Naive thymus-derived CD4-positive, alpha-beta T cell (primary cell): ENCODE measurements at places on chromosomes 7 and 10.

DNA sequence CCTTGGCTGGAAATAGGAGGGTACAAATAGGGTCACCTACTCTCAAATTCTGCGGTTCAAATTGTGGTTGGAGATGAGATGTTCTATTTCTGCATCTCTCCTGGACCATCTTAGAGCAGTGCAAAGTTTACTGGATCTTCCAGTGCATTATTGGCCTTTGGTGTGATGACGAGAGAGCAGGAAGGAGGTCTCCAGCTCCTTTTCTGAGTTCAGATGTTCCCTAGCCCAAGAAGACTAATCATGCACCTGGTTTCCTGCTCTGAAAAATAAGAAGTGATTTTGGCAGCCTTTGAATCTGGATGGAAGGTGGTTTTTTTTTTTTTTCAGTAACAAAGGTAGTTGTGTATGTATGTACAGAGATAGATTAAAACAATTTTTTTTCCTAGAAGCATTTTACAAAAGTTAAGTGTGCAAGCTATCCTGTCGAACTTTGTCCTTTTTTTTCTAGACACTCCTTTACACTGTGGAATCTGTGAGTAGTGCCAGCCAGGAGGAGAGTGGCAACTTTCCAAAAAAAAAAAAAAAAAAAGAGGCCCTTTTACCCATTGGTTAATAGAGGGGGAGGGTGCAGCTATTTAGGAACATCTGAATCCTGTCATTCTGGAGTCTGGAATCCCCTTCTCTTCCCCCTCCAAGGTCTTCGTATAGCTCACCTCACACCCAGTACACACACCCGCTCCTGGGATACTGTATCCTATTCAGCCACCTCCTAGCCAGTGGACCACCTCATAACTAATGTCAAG, 26.3 kb downstream of the PAPSS2 start:
- no peak overlapping the region for H3K27ac ChIP-seq
- H3K4me1 ChIP-seq, result no peaks in the 10 kb centered on the region
- no peaks in the 10 kb centered on the region for H3K27me3 ChIP-seq
- H3K4me3 ChIP-seq, result no peak overlapping the region
- H3K36me3 ChIP-seq, result no peaks in the 10 kb centered on the region
- no peak for DNase-seq

GRCh38 chr7:7868572-7868899, 100.1 kb upstream of the GLCCI1 start:
- DNase-seq, result no peak
- H3K27ac ChIP-seq, result no peak overlapping the region
- H3K4me3 ChIP-seq, result no peak overlapping the region
- H3K36me3 ChIP-seq, result no peaks in the 10 kb centered on the region
- H3K27me3 ChIP-seq, result no peaks in the 10 kb centered on the region
- no peaks in the 10 kb centered on the region for H3K4me1 ChIP-seq

GRCh38 chr7:157299613-157300368, 37.0 kb upstream of the DNAJB6 start:
- H3K4me3 ChIP-seq, result no peak overlapping the region
- no peaks in the 10 kb centered on the region for H3K27me3 ChIP-seq
- peaks cover 10% of the 10 kb centered on the region for H3K4me1 ChIP-seq
- DNase-seq, result no peak

DNA sequence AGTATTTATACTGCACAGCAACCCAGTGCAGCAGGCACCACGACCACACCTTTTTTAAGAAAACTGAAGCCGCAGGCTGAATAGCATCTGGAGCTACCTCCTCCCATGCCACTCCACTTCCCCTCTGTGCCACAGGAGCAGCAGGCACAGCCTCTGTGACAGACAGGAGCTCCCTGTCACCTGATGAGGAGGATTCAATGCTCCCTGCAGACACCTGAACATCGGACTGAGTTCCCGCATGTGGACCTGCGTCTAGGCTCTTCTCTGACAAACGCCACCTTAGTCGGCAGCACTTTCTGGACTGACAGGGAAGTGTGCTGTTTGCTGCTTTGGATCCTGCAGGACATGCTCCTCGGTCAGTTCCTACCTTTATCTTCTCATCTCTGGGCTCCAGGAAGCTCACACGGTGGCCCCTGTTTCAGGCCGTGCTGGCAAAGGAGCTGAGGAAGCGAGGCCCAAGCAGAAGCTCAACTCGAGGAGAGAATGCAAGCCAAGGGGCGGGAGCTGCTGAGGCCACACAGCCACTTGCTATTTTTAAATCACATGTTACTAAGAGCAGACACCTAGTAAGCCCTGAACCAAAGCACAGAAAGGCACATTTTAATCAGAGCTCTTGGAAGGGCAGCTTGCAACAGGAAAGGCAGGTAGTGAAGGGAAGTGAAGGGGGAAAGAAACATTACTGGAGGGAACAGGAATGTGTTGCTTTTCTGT, 56.6 kb downstream of the VOPP1 start:
- H3K27ac ChIP-seq, result no peak overlapping the region
- H3K36me3 ChIP-seq, result peaks cover 8% of the 10 kb centered on the region
- DNase-seq, result no peak
- peaks cover 23% of the 10 kb centered on the region for H3K4me1 ChIP-seq
- no peak overlapping the region for H3K4me3 ChIP-seq
